ENCODE measurements at places on chromosomes 3 and 15.

DNA sequence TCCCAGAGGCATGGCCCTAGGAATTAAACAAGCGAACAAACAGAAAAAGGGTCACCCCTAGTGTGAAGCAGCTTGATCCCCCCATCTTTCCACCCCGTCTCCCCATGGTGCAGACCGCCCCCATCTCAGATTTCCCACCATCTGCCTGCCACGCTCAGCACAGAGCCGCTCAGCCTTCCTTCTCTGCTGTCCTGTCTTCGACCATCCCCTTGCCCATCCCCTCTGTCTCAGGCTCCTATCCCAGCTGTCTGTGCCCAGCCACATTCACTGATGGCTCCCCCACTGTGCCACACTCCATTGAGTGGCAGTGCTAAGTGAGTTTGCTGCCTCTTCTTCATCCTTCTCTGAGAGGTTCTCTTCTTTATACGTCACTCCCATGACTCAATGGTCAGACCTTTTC, 11.7 kb upstream of the BTBD1 start:
- no peak for DNase-seq

- no peak for DNase-seq
Measured at GRCh38 chr3:13718436-13718835, 161.4 kb downstream of the WNT7A start.

- no peak for DNase-seq
Measured at GRCh38 chr3:105611304-105612192, 244.8 kb downstream of the ALCAM start.

GRCh38 chr3:167978486-167978885, 117.2 kb downstream of the GOLIM4 start:
- DNase-seq: no peak

DNA sequence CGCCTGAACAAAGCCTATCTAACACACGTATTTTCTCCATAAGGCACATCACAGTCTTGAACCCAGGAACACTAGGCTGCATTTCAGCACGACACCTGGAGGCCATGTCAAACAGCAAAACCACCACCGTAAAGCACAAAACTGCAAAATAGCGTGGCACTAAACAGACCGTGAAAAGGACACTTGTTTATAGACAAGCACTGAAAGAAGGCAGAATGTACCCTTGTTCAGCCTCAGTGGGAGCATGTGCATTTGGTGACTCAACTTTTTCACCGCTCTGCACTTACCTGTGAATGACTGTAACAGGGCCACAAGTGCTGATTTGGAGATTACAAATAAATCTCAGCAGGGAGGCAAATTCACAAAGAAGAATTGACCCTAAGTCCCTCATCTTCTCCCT, 80.8 kb downstream of the ISG20 start:
- DNase-seq: no peak
